Activated naive CD8-positive, alpha-beta T cell treated with anti-CD3 and anti-CD28 coated beads for 36 hours (primary cell): ENCODE measurements at places on chromosomes 7 and 10. TPM values are rescaled to one million over a fixed set of nuclear protein-coding genes. Genes with fewer than 3 reads are reported as not detected.

GRCh38 chr7:145698526-145699262 is 417.9 kb upstream of the CNTNAP2 start:
- H3K4me1 ChIP-seq = no peaks in the 10 kb centered on the region

DNA sequence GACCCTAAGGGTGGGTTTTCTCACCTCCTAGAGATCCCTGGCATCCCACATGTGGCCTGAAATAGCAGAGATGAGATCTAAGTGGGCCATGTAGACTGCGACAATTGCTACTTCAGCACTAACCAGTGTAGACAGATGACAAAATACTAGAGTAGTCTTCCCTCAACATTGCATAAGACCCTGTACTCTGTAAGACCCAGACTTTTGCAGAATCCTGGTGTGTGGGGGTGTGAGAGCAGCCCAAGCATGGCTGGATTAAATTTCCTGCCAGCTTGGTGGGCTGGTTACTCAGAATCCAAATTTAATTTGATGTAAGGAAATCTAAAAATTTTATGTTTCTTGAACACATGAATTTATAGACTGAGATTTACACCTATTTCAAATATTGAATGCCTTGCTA is 88.3 kb downstream of the ZNF365 start:
- no peak overlapping the region for H3K27ac ChIP-seq
- H3K4me3 ChIP-seq = no peak overlapping the region
- peaks cover 2% of the 10 kb centered on the region for H3K36me3 ChIP-seq
- peaks cover 5% of the 10 kb centered on the region for H3K4me1 ChIP-seq
- H3K27me3 ChIP-seq = no peaks in the 10 kb centered on the region

- no peaks in the 10 kb centered on the region for H3K27me3 ChIP-seq
- no peak overlapping the region for H3K4me3 ChIP-seq
- no peak overlapping the region for H3K27ac ChIP-seq
- peaks cover 33% of the 10 kb centered on the region for H3K4me1 ChIP-seq
- DNase-seq = no peak
These were observed 150.4 kb downstream of the MAD1L1 start for GRCh38 chr7:2082139-2082998.

GRCh38 chr7:30269490-30269889 is 14.9 kb upstream of the ZNRF2 start:
- H3K36me3 ChIP-seq = no peaks in the 10 kb centered on the region
- peaks cover 4% of the 10 kb centered on the region for H3K27me3 ChIP-seq
- no peak overlapping the region for H3K27ac ChIP-seq
- no peak overlapping the region for H3K4me3 ChIP-seq
- no peak for DNase-seq

DNA sequence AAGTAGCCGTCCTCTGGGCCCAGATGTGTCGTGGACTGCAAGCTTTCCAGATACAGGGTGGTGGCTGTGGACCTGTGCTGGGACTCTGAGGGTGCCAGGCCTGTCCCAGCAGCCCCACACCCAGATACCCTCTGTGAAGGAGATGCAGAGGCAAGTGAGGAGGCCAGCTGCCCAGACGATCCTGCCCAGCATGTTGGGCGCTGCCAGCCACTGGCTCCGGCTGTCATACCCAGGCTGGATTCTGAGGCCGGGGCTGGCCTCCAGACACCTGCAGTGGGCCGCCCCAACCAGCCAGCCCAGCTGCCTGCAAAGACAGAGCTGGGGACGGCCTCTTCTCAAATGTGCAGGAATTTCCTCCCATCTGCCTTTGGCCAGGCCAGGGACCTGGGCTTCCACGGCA is 39.1 kb upstream of the EBF3 start:
- H3K4me3 ChIP-seq = no peak overlapping the region
- peaks cover 31% of the 10 kb centered on the region for H3K27me3 ChIP-seq
- no peak overlapping the region for H3K27ac ChIP-seq

- no peak overlapping the region for H3K27ac ChIP-seq
- no peaks in the 10 kb centered on the region for H3K27me3 ChIP-seq
- no peaks in the 10 kb centered on the region for H3K4me1 ChIP-seq
- no peak for DNase-seq
- no peak overlapping the region for H3K4me3 ChIP-seq
- H3K36me3 ChIP-seq = peaks cover 2% of the 10 kb centered on the region
These were observed 388.2 kb upstream of the TEX47 start for GRCh38 chr7:89183712-89184111.

GRCh38 chr10:86226781-86227201 is 139.8 kb downstream of the GRID1 start:
- no peak for DNase-seq
- H3K36me3 ChIP-seq = no peaks in the 10 kb centered on the region
- H3K27me3 ChIP-seq = no peaks in the 10 kb centered on the region
- H3K4me3 ChIP-seq = no peak overlapping the region

GRCh38 chr7:112334366-112334765 is 115.9 kb upstream of the IFRD1 start:
- peaks cover 27% of the 10 kb centered on the region for H3K36me3 ChIP-seq
- no peak for DNase-seq
- no peak overlapping the region for H3K27ac ChIP-seq
- no peaks in the 10 kb centered on the region for H3K4me1 ChIP-seq
- H3K27me3 ChIP-seq = no peaks in the 10 kb centered on the region

GRCh38 chr10:31390804-31391203 is 71.8 kb downstream of the ZEB1 start:
- H3K27me3 ChIP-seq = no peaks in the 10 kb centered on the region
- no peak overlapping the region for H3K27ac ChIP-seq
- H3K4me3 ChIP-seq = no peak overlapping the region
- peaks cover 22% of the 10 kb centered on the region for H3K36me3 ChIP-seq
- DNase-seq = no peak

DNA sequence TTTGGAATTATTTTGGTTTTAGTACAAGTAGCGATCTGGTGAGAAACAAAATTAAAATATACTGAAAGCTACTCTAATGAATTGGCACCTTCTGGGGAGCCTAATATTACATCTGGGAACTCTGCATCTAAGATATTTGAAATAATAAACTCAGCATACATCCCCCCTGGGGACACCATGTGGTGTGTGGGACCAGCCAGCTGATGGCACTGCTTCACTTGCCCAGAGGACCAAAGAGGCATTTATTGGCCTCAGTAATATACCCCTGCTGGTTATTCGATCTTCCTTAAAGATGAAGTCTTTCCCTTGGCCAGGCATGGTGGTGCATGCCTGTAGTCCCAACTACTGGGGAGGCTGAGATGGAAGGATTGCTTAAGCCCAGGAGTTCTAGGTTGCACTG is 195.1 kb upstream of the AUTS2 start:
- no peaks in the 10 kb centered on the region for H3K4me1 ChIP-seq
- no peaks in the 10 kb centered on the region for H3K36me3 ChIP-seq
- DNase-seq = no peak
- H3K27me3 ChIP-seq = no peaks in the 10 kb centered on the region

GRCh38 chr10:131000743-131001142 is 310.8 kb downstream of the TCERG1L start:
- H3K4me1 ChIP-seq = no peaks in the 10 kb centered on the region
- H3K27me3 ChIP-seq = peaks cover 3% of the 10 kb centered on the region
- H3K4me3 ChIP-seq = no peak overlapping the region
- no peak for DNase-seq

GRCh38 chr10:76291175-76291574 is 859.8 kb downstream of the LRMDA start:
- no peaks in the 10 kb centered on the region for H3K36me3 ChIP-seq
- no peak overlapping the region for H3K27ac ChIP-seq
- peaks cover 5% of the 10 kb centered on the region for H3K27me3 ChIP-seq
- no peaks in the 10 kb centered on the region for H3K4me1 ChIP-seq
- DNase-seq = no peak

- no peak overlapping the region for H3K4me3 ChIP-seq
- peaks cover 28% of the 10 kb centered on the region for H3K4me1 ChIP-seq
These were observed 107.6 kb downstream of the TRRAP start for GRCh38 chr7:98985945-98986344.

- no peak overlapping the region for H3K4me3 ChIP-seq
- no peak overlapping the region for H3K27ac ChIP-seq
- no peaks in the 10 kb centered on the region for H3K4me1 ChIP-seq
- no peaks in the 10 kb centered on the region for H3K27me3 ChIP-seq
- no peak for DNase-seq
These were observed 66.3 kb downstream of the CYTH3 start for GRCh38 chr7:6205971-6206660.

DNA sequence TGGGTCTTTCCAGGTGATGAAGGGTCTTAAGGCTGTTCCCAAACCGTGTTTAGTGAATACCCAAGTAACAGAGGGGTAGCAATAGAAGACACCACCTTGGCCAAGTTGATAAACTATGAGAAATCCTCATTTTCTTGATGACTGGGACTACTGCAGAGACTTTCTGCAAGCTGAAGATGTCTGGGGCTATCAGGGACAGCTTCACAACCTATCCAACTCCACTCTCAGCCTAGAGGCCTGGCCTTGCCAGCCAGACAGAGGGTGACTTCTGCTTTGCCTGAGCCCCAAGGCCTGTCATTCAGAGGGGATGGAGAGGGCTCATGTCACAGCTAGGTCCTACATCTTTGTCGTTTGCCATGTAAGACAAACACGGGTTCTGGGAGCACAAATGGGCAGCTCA is 255.9 kb upstream of the GRB10 start:
- H3K27ac ChIP-seq = no peak overlapping the region
- no peaks in the 10 kb centered on the region for H3K36me3 ChIP-seq
- no peak for DNase-seq
- no peaks in the 10 kb centered on the region for H3K4me1 ChIP-seq

DNA sequence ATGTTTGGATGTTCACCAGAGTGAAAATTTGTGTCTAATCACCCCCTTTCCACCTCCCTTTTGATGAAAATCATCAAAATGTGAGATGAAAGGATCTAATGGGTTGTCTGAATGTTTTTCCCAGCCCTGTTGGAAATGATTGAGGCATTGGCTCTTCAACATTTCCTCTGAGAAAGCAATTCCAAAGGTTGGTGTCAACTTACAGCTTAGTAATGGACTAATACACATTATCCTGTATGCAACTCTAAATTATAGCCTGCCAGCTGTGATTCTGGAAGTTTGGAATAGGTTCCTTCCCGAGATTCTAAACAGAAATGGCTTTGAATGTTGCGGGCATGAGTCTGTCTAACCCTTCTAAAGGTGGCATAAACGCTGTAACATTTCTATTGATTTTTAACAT is 152.9 kb downstream of the DYNC1I1 start:
- H3K27ac ChIP-seq = no peak overlapping the region
- no peak overlapping the region for H3K4me3 ChIP-seq
- no peaks in the 10 kb centered on the region for H3K4me1 ChIP-seq
- H3K36me3 ChIP-seq = no peaks in the 10 kb centered on the region

GRCh38 chr10:5751601-5752253 is 61.5 kb downstream of the GDI2 start:
- DNase-seq = no peak
- H3K4me1 ChIP-seq = peaks cover 12% of the 10 kb centered on the region
- H3K36me3 ChIP-seq = peaks cover 39% of the 10 kb centered on the region
- no peak overlapping the region for H3K4me3 ChIP-seq

- no peaks in the 10 kb centered on the region for H3K36me3 ChIP-seq
- H3K4me3 ChIP-seq = no peak overlapping the region
- no peak overlapping the region for H3K27ac ChIP-seq
- H3K27me3 ChIP-seq = no peaks in the 10 kb centered on the region
- DNase-seq = peak; percentile 34
These were observed 24.8 kb upstream of the EIF5AL1 start for GRCh38 chr10:79487296-79488194.

DNA sequence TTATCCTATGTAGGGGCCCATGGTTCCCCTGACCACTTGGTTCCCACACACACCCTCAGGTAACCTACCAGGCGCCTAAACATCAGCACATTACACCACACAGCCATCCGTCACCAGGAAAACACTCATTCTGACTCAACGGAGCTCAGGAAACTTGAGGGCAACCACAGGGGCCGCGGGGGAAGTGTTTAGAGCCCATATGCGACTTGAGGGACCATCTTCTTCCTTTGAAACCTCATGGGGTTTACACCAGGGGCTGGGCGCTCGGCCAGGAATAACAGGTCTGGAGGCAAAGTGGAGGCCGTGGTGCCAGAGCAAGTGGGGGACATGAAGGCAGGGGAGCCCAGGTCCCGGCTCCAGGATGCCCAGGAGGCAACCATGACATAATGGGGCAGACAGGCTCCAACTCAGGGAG is 1.5 kb downstream of the STX1A start:
- H3K27me3 ChIP-seq = peaks cover 13% of the 10 kb centered on the region
- H3K36me3 ChIP-seq = peaks cover 3% of the 10 kb centered on the region
- peak overlapping the region; percentile 76 for H3K4me3 ChIP-seq
- DNase-seq = peak; percentile 83
- peak overlapping the region; percentile 86 for H3K27ac ChIP-seq

DNA sequence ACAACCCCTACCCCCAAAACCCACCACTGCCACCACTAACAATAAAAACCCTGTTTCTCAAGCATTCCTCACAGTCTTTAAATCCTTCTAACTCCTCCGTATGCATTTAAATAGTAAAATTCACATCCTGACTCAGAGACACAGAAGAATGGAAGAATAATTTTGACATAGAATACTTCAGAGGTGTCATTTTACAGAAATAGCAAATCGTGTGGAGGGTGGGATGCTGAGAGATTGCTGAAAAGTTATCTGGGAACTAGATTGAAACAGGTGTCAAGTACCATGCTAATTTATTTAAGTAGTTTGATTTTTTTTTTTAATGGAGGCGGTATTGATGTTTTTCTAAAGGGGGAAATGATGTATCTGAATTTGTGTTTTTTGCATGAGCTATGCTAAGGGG is 575.2 kb upstream of the TPK1 start:
- no peak for DNase-seq
- H3K27me3 ChIP-seq = no peaks in the 10 kb centered on the region
- H3K4me1 ChIP-seq = no peaks in the 10 kb centered on the region
- H3K4me3 ChIP-seq = no peak overlapping the region
- no peak overlapping the region for H3K27ac ChIP-seq
- no peaks in the 10 kb centered on the region for H3K36me3 ChIP-seq

- no peak overlapping the region for H3K4me3 ChIP-seq
- H3K36me3 ChIP-seq = peaks cover 46% of the 10 kb centered on the region
- no peak for DNase-seq
- peaks cover 33% of the 10 kb centered on the region for H3K4me1 ChIP-seq
- no peaks in the 10 kb centered on the region for H3K27me3 ChIP-seq
These were observed 181.0 kb downstream of the LRRC4 start for GRCh38 chr7:127850195-127850594.

Gene ASB4
- not detected for total RNA-seq

Gene SLC35G1
- total RNA-seq = 4.0 TPM

Gene BUB3
- total RNA-seq = 257 TPM

Gene ICA1
- 0.96 TPM for total RNA-seq

Gene HABP2
- not detected for total RNA-seq

Gene TMEM139
- 2.3 TPM for total RNA-seq

Gene DNMBP
- total RNA-seq = 2.3 TPM
